GF-D8 (cell line): ENCODE measurements at places on chromosomes 1 and 21.
A peak's percentile ranks its signal among the peaks of the same experiment; 100 is the strongest.

DNA sequence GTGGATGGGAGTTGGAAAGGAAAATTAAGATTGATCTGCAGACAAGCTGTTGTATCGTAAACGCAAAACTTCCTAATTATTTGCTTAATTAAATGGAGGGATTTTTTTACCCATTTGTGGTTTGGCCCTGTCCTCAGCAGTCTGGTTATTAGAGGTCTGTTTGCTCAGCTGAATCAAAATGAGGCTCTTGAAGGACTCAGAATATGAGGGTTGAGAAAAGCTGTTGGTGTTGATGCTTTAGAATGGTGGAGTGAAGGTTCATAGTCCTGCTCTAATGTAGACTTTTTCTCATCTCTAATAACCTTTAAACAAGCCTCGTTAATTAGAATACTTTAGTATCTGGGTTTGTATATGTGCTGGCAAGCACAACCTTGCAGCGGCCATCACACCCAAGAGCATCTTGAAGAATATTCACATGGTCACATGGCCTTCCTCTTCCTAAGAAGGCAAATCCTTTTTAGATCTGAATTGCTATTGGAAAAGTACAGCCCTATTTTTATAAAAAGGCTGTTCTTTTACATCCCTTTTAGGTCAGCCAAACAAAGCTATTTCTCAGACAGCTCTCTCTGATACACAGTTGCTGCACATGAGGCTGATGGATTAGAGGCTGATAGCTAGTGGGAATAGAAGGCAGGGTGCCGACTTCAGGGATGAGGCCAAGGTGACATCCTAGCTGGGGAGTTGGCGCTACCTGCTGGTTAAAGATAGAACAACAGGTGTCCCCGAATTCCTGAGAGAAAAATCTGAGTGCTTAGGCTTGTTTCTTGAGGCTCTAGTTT lies 53.8 kb downstream of the MACF1 start:
- DNase-seq = no peak

- no peak for DNase-seq
Measured at GRCh38 chr1:115428256-115428655, 90.2 kb upstream of the NGF start.

DNA sequence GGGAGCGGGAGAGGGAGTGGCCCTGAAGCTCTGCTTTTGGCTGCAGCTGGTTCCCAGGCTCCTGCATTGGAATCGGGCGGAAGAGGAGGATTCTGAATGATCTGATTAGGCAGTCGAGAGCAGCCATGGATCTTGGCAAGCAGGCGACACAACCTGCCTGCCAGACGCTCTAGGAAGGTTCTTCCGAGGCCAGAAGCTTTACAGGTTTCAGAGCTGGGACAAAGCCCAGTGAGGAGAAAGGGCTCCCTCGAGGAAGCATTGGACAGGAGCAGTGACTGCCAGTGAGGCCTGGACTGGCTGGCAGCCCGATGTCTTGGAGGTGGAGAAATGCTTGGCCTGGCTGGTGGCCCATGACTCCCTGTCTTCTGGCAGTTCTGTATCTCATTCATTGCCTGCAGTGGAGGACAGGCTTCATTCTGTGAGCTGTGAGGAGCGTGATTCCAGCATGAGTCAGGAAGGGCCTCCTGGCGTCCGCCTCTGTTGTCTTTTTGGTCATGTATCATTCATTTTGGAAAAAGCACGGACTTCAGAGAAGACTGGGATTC lies 132.7 kb upstream of the IPO9 start:
- no peak for DNase-seq

DNA sequence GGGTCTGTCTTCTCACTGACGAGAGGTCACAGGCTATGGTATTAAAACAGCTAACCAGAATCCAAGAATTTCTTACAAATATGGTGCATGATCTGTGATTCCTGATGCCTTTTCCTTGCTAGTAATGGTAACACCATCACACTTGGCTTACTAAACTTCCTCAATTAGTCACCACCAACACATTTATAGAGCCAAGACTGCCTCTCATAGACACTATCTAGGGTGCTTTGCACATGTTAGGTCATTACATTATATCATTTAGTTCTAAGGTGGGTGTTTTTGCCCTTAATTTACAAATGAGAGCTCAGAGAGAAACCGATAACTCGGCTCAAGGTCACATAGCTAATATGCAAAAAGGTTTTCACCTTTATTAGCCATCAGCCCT lies 8.7 kb downstream of the KIF21B start:
- DNase-seq = peak; percentile 5

DNA sequence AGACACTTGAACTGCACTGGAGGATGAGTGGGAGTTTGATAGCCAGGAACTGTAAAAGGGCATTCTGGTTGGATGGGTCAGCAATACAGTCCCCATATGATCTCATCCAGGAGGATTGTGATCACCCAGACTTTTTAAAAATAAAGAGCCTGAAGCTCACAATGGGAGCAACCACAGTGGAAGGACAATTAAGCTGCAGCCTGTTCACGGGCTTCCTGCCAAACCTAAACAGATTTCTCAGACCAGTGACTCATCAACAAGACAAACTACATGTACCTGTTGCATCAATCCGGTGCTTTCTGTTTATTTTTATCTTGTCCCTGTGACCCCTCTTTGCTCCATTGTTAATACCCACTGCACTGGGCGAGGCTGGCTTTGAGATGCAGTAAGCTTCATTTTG lies 52.3 kb downstream of the PAPPA2 start:
- no peak for DNase-seq

DNA sequence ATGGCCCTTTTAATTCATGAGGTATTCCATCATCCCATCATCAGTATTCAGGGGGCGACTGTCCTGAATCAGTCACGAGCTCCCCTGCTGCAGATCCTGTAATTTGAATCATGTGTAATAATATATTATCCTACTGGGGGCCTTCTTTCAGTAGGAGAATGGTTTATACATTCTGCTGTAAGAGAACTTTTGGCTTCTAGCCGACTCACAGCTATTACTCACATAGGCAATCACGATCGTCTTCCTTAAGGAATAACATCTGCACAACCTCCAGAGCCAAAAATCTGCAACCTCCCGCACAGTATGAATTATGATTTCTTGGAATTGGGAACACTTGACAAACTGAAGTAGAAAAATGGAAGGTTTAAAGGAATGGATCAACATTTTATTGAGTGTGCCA lies 343.0 kb downstream of the USP25 start:
- no peak for DNase-seq

DNA sequence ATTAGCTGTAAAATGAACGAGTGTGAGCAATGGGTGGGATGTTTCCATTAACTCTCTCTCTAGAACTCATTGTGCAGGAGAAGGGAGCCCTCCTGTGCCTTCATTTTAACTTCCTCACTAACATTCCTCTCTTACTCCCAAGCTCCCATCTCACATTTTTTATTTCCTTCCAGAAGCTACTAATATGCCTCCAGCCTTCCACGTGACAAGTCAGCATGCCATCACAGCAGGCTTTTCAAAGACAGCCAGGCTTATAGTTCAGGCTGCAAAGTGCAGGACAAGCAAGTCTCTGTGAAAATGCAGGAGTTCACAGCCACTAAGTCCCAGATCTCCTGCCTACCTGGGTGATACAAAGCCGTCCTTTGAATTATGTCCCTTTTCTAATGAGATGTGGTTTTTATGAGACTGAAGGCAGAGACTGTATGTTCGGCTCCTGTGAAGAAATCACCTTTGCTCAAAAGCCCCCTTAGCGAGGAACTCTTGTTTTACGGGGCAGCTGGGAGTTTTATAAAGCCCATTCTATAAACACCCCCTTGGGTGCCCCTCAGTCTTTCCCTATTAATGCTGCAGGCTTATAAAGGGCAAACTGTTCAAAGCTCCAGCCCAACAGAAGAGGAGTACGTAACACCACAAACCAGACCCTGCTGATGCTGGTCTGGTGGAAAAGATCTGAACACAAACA lies 14.8 kb upstream of the ANGPTL7 start:
- DNase-seq = no peak

GRCh38 chr1:80225510-80225909 lies 1219.0 kb upstream of the ADGRL4 start:
- DNase-seq = no peak

DNA sequence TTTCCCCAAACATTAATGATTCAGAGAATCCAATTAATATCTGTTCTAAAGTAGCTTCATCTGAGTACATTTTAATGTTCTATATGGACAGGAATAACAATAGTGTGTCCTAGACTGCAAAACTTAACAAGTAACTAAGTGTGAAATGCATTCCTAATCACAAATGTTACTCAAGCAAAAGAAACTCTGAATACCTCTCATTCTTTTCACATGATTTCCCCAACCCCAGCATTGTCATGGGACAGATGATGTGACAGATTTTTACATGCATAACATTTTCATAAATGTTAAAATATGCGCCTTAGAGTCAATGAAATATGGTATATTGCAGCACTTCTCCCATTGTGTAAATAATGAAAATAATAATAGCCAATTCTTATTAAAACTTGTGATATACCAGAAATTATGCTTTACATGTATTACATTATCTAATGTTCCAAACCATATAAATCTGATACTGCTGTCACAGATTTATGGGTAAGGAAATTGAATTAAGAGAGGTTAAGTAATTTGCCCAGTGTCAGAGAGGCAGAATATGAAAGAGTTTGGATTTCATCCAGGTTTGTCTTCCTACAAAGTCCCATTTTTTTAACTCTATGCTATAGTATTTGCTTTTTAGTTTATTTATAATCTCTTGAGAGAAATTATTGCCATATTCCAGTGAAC lies 269.4 kb downstream of the LRRC7 start:
- no peak for DNase-seq

DNA sequence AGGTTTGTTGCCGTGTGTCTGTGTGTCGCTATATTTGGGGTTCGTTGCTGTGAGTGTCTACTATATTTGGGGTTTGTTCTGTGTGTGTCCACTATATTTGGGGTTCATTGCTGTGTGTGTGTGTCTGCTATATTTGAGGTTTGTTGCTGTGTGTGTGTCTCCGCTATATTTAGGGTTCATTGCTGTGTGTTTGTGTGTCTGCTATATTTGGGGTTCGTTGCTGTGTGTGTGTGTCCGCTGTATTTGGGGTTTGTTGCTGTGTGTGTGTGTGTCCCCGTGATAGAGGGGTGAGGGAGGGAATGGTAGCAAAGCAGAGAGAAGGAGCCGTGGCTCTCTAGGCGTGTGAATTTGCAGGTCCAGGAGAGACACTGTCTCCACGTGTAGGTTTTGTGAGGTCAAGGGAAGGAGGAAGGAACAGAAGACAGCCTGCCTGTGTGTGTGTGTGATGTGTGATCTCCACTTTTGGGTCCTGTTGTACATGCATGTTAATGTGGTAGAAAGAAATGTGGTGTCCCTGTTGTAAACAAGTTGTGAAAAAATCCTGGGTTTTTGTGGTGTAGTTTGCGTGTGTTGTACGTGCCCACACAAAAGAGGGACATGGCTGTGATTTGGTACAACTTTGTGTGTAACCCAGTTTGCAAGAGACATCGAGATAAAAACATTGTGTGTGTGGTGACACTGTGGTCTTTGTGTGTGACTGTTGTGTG lies 56.3 kb upstream of the ECE1 start:
- DNase-seq = no peak

DNA sequence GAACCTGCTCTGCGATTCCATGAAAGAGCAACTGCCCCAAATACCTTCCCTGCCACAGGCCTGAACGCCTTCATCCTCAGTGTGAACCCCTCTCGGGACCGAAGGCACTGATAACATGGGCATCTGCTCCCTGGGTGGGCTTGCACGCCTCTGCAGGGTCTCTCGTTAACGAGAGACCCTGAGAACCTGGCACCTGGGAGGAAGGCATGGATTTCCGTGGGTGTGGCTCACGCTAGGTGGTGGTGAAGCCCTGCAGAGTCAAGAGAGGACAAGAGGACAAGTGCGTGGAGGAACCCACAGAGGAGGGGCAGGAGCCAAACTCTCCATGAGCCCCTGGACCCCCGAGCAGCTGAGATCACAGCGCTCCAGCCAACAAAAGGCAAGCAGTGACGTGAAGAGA lies 26.8 kb upstream of the COL6A2 start:
- DNase-seq = no peak
